ENCODE measurements at places on chromosomes 13 and 19. TPM values are rescaled to one million over a fixed set of nuclear protein-coding genes. Genes with fewer than 3 reads are reported as not detected.
A peak's percentile ranks its signal among the peaks of the same experiment; 100 is the strongest.

The CGB3 gene
- not detected for total RNA-seq

The ZFR2 gene
- not detected for total RNA-seq

The TNFAIP8L1 gene
- 1.8 TPM for total RNA-seq

The FXYD3 gene
- not detected for total RNA-seq

The AXL gene
- 355 TPM for total RNA-seq

The GIPC1 gene
- total RNA-seq = 114 TPM

The SPACA4 gene
- not detected for total RNA-seq

The ACP7 gene
- total RNA-seq = not detected

The ZNF829 gene
- total RNA-seq = 4.0 TPM

The MBD3L3 gene
- not detected for total RNA-seq

The EGLN2 gene
- 69.8 TPM for total RNA-seq

The SLC15A1 gene
- total RNA-seq = not detected

The RFPL4A gene
- total RNA-seq = not detected

The HDGFL2 gene
- 44.2 TPM for total RNA-seq

The EMC10 gene
- total RNA-seq = 47.1 TPM

The C13orf42 gene
- total RNA-seq = not detected

GRCh38 chr19:2457394-2458037 is 757 bp upstream of the LMNB2 start:
- DNase-seq = no peak

- DNase-seq = peak; percentile 92
Observed at GRCh38 chr19:33798681-33799111, 2.0 kb downstream of the KCTD15 start.

DNA sequence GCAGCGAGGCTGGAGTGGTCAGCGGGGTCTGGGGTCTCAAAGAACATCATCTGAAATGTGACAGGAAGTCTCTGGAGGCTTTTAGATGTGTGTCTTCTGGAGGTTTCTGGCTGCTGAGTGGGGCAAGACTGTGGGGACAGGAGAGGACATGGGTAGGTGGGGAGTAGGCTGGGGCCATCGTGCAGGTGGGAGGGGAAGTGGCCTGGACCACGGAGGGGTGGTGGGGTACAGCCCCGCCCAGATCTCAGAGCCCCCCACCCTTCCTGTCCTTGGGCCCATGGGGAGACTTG is 6.2 kb downstream of the AP1M1 start:
- no peak for DNase-seq

DNA sequence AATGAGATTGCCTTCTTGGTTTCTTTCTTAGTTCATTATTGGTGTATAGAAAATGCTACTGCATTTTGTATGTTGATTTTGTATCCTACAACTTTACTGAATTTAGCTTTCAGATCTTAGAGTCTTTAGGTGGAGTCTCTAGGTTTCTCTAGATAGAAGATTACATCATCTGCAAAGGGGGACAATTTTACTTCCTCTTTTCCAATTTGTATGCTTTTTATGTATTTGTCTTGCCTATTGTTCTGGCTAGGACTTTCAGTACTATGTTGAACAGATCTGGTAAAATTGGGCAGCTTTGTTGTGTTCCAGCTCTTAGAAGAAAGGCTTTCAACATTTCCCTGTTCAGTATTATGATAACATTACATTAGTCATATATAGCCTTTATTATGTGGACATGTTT is 101.0 kb upstream of the SPRY2 start:
- DNase-seq = no peak

DNA sequence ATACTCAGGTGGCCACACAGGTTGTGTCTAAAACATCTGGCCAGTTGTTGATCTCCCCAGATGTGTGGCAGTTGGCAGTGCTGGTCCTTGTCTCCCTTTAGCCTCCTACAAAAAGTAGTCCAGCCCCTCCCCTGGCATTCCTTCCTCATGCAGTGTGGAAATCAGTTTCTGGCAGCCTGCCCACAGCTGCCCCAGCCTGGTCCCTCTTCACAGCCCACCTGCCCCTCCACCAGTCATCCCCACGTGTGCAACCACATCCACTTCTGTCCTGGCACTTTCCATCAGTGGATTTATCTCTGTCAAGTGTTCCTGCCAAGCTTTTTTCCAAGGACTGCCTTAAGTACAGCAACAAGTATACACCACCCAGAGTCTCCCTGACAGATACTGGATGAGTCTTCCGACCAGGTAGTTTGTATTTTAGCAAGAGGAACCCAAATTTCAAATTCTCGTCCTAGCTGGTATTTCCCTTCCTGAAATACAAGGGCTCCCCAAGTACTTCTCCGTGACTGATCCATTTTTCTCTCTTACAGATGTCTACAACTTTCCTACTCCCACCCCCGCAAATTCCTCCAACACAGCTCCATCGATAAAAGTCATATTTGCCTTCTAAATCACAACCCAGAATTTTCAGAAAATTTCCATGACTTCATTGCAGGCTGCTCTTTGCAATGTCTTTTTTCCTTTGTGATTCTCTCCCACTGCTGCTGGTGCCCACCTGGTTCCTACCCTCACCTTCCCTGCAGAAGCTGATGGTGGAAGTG is 313.5 kb downstream of the FOXO1 start:
- no peak for DNase-seq

DNA sequence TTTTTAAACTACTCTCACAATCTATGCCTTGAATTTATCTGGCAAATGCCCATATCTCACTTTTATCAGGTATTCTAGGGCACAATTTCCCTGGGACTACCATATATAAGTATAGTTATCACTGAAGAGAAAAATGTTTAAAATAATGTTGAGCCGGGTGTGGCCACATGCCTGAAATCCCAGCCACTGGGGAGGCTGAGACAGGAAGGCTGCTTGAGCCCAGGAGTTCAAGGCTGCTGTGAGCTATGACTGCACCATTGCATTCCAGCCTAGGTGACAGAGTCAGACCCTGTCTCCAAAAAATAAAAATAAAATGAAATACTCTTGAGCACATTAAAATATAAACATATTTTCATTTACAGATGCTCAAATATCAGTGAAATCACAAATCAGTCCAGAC is 4.1 kb downstream of the KATNAL1 start:
- DNase-seq = no peak

- DNase-seq = no peak
Observed at GRCh38 chr13:112760435-112760834, 70.6 kb downstream of the ATP11A start.

- DNase-seq = no peak
Observed at GRCh38 chr13:104372095-104372655, 1306.0 kb upstream of the SLC10A2 start.

- DNase-seq = no peak
Observed at GRCh38 chr13:49302817-49303216, 55.1 kb downstream of the CDADC1 start.

DNA sequence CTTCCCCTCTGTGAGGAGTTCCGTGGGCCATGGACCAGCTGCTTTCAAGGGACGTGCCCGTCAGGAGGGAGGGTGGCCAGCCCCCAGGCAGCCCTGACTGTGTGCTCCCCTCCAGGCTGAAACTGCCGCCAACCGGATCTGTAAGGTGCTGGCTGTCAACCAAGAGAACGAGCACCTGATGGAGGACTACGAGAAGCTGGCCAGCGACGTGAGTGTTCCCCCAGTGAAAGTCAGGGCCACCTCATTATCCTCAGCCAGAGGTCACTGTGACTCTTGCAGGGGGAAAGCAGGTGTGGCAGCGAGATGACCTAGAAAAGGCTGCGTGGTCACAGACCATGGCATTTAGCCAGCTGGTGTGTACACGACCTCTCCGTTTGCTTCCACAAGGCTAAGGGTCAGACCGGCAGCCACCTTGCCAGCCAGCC is 29.9 kb downstream of the CAPN12 start:
- no peak for DNase-seq

DNA sequence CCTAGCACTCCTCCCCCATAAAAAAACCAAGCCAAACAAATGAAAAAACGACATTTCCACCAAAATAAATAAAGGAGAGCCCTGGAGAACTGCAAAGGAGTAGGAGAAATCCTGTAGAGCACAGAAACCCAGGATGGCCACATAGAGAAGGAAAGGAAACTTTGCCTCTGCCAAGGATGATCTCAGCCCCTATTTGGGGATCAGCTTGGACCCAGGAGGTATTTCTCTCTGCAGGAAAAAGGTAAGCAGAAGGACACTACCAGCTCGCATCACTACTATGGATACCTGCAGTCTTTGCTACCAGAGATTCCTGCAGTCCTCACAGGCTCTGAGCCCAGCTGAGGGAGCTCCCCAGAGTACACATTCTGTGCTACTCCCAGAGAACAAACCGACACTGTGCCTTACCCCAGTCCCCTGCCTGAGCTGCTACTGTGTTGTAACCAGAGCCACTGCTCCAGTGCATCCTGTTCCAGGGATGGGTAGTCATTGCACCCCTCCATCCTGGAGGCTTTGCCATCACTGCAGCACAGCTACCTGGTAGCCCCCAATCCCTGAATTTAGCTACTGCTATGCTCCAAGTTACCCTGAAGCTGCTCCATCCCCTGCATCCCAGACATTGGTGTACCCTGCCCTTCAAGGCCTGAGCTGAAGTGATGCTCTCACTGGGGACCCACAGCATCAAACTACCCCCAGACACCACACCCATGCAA is 41.7 kb downstream of the VWA8 start:
- DNase-seq = no peak

DNA sequence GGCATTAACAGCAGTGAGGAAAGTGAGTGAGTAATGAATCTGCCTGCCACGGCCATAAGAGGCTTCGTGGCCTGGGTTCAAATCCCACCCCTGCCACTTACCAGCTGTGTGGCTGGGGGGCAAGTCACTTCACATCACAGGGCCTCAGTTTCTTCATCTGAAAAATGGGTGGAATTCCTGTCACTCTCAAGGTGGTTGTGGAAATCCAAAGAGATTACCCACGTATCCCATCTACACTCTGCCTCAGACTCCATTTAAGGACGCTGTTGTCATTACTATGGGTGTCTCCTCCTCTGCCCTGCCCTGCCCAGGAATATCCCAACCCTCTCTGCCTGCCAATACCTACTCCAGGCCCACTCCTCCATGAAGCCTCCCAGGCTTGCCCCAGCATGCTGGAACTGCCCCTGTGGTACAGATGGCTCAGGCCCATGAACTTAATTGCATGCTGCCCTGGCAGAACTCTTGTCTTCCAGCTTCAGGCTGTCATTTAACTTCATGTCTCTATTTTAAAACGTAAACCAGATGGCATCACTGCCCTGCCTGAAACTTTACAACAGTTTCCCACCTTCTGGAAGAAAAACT is 3.1 kb downstream of the GIPC1 start:
- peak; percentile 71 for DNase-seq

- no peak for DNase-seq
Observed at GRCh38 chr13:45302507-45302906, 38.5 kb downstream of the TPT1 start.

DNA sequence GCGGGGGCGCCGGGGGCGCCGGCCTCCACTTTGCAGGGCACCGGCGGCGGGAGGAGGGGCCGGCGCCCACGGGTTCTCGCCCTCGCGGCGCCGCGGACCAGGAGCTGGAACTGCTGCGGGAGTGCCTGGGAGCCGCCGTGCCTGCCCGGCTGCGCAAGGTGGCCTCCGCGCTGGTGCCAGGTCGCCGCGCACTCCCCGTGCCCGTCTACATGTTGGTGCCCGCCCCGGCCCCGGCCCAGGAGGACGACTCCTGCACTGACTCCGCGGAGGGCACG is 11.9 kb downstream of the C19orf25 start:
- DNase-seq = no peak

GRCh38 chr13:100483841-100484381 is 104.7 kb downstream of the GGACT start:
- DNase-seq = no peak

GRCh38 chr19:57903618-57904184 is 12.7 kb downstream of the ZNF417 start:
- no peak for DNase-seq

DNA sequence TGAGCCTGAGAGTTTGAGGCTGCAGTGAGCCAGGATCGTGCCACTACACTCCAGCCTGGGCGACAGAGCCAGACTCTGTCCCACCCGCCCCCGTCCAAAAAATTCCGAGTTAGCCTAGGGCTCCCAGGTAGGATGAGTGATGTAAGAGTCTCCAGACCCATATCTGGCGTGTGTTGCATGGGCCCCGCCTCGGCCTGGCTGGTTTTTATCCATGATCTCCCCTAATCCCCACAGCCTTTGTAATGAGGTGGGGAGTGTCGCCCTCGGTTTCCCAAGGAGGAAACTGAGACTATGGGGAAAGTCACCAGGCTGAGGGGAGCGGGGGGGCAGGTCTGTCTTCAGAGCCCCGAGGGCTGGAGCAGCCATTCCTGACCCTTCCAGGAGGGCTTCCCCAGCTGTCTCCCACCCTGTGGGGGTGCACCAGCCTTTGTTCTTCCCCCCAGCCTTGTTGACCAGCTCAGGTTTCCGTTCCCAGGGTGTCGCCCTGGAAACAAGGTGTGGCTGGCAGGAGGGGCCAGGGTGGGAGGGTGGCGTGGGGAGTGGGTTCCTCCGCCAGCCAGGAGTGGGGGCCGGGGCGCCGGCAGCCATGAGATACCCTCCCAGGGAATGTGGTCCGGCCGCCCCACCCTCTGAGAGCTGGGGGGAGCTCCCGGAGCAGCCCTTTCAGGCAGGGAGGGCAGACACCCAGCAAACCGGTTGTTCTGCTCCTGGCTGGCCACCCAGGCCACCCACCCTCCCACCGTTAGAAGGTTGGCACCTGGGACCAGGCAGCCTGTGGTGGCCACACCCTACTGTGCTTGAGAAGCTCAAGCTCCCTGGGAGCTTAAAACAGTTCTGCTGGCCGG is 11.5 kb downstream of the MYH14 start:
- no peak for DNase-seq

DNA sequence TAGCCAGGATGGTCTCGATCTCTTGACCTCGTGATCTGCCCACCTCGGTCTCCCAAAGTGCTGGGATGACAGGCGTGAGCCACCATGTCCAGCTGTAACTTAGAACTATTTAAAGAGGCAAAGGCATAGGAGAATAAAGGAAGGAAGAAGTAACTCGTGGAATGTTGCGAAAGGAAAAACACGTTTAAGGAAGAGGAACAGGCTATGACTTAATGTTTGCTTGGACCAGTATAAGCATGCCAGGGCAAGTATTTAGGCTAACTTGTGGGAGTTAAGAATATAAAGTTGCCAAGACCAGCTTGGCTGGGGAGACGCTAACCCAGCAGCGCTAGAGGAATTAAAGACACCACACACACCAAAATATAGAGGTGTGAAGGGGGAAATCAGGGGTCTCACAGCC is 33.5 kb downstream of the ZNF844 start:
- no peak for DNase-seq

- DNase-seq = no peak
Observed at GRCh38 chr19:7328647-7329046, 20.1 kb upstream of the ARHGEF18 start.

- peak; percentile 65 for DNase-seq
Observed at GRCh38 chr13:31887286-31887685, 144.3 kb upstream of the FRY start.
